Activated CD4-positive, alpha-beta memory T cell treated with anti-CD3 and anti-CD28 coated beads, Interleukin-2, amount 10 ng/mL, durations not matched to agents 7 days and 5 days (primary cell): ENCODE measurements at places on chromosomes 2 and 18.
A peak's percentile ranks its signal among the peaks of the same experiment; 100 is the strongest.

DNA sequence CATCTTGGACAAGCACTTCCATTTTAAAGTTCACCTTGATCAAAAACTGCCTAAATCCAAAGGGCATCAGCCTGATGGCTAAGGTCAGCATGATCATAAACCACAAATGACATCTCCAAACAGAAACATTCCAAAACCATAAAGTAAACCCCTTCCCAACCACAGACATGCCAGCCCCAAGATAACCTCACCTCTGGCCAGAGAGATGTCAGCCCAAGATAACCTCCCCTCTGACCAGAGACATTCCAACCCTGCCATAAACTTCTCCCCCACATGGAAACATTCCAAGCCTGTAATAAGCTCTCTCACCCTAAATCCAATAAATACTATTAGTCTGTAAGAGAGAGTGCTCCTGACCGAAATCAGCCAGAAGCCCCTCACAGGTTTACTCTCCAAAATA, 18.6 kb upstream of the MARCO start:
- no peaks in the 10 kb centered on the region for H3K36me3 ChIP-seq
- no peak overlapping the region for H3K27ac ChIP-seq
- no peak for DNase-seq

- peaks cover 41% of the 10 kb centered on the region for H3K4me1 ChIP-seq
- H3K4me3 ChIP-seq, result no peak overlapping the region
These were observed 49.9 kb downstream of the DGKD start for GRCh38 chr2:233404222-233404621.

DNA sequence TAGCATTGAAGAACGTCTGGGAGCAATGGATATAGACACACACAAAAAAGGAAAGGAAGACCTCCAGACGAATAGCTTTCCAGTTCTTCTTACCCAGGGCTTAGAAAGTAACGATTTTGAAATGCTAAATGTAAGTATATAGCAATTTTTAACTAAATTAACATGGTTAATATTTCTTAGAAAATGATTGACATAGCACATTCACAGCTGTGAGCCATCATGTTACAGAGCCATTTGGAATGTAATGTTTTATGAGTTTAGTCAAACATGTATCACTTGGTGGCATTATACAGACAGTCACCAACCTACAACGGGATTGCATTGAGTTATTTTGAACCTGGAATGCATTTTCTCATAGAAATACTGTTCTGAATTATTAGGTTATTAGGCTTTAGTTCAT, 35.1 kb downstream of the WDR43 start:
- H3K27ac ChIP-seq, result no peak overlapping the region
- DNase-seq, result no peak
- H3K4me1 ChIP-seq, result peaks cover 4% of the 10 kb centered on the region

DNA sequence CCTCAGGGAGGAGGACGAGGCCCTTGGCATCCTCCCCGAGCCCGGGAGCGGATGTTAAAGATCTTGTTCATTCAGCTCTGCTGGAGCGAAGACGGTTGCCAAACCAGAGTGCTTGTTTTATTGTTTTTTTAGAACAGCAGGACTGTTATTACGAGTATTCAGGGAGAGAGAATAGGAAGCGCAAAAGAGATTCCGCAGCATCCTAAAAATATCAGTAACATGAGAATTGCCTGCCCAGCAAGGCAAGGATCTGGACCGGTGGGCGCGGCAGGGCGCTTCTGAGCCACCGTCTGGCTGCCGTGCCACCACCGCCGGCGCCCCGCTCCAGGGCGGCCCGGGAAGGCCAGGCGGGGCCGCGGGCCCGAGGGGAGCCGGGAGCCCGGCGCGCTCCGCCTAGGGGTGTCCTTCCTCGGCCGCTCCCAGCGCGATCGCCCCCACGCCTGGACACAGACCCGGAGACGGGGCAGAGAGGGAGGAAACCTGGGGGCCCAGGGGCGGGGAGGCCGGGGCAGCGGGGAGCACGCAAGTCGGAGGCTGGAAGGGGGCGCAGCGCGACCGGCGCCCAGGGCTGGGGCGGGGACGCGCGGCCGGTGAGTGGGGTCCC, 843 bp downstream of the CYS1 start:
- H3K27ac ChIP-seq, result no peak overlapping the region
- H3K4me3 ChIP-seq, result peak overlapping the region; percentile 72
- no peak for DNase-seq
- peaks cover 74% of the 10 kb centered on the region for H3K27me3 ChIP-seq
- peaks cover 23% of the 10 kb centered on the region for H3K4me1 ChIP-seq

- H3K4me3 ChIP-seq, result no peak overlapping the region
- H3K36me3 ChIP-seq, result no peaks in the 10 kb centered on the region
- no peak for DNase-seq
- no peaks in the 10 kb centered on the region for H3K4me1 ChIP-seq
These were observed 39.4 kb downstream of the SCTR start for GRCh38 chr2:119484834-119485233.

DNA sequence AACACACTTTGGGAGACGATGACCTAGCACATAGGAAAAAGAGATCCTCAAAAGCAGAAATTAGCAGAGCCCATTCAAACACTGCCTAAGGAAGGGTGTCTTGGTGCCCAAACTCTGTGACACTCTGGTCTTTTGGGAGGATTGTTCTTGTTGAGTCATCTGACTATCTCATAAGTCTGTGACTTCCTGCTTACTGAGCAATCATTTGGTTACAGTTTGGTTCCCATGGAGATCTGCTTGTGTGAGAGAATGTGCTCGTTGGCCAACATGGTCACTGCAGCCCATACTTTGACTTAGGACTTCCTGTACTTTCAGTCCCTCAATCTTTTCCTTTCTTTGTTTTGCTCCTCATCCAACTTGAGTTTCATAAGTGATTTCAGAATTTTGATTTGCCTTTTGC, 602.9 kb downstream of the NYAP2 start:
- no peak overlapping the region for H3K27ac ChIP-seq
- H3K36me3 ChIP-seq, result no peaks in the 10 kb centered on the region
- no peaks in the 10 kb centered on the region for H3K27me3 ChIP-seq
- H3K4me1 ChIP-seq, result no peaks in the 10 kb centered on the region
- H3K4me3 ChIP-seq, result no peak overlapping the region

- H3K27me3 ChIP-seq, result no peaks in the 10 kb centered on the region
- no peak overlapping the region for H3K4me3 ChIP-seq
- peaks cover 61% of the 10 kb centered on the region for H3K36me3 ChIP-seq
- DNase-seq, result no peak
These were observed 20.8 kb downstream of the GAREM2 start for GRCh38 chr2:26193578-26194231.

DNA sequence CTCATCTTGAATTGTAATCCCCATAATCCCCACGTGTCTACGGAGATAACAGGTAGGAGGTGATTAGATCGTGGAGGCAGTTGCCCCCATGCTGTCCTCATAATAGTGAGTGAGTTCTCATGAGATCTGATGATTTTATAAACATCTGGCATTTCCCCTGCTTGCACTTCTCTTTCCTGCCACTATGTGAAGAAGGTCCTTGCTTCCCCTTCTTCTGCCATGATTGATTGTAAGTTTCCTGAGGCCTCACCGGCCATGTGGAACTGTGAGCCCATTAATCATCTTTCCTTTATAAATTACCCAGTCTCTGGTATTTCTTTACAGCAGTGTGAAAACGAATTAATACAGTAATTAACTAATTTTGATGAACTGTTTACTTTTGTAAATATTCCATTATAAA, 582.5 kb downstream of the TSN start:
- DNase-seq, result no peak

GRCh38 chr2:141513853-141514252, 617.0 kb downstream of the LRP1B start:
- no peak overlapping the region for H3K4me3 ChIP-seq
- H3K27ac ChIP-seq, result no peak overlapping the region
- H3K27me3 ChIP-seq, result no peaks in the 10 kb centered on the region
- H3K36me3 ChIP-seq, result no peaks in the 10 kb centered on the region

DNA sequence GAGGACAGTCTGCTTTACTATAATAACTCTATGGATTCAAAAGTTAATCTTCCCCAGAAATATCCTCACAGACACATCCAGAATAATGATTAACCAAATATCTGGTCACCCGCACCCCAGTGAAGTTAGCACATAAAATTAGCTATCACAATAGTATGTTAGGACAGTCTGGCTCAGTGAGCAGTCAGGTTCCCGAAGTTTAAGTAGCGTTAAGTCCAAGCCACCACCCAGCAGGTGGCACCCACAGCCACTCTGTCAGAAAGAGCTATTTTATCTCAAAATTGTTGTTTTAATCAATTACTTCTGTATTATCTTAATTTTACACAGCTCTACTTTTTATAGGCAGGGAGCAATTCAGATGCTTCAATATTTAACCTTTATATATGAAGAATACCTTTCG, 537.5 kb downstream of the MBD2 start:
- H3K4me1 ChIP-seq, result no peaks in the 10 kb centered on the region
- H3K36me3 ChIP-seq, result no peaks in the 10 kb centered on the region
- H3K4me3 ChIP-seq, result no peak overlapping the region

- no peaks in the 10 kb centered on the region for H3K27me3 ChIP-seq
- H3K27ac ChIP-seq, result no peak overlapping the region
These were observed 40.4 kb downstream of the PIEZO2 start for GRCh38 chr18:11108947-11109346.

DNA sequence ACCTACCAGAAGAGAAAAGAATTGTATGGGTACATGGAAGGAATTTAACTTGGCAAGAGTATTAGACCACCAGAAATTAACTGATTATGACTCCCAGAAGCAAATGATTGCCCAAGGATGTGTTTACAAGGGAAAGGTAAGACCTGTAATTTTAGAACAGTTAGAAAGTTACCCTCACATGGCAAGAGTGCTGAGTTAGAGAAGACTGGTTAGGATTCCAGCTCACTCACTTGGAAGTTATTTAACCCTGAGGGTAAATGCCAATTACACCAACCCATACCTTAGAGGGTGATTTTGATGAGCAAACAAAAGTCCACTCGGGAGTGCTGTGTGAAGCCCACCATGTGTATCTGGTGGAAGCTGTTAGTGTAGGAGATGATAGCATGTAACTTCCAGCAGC, 170.2 kb downstream of the TPGS2 start:
- no peaks in the 10 kb centered on the region for H3K4me1 ChIP-seq
- DNase-seq, result no peak
- H3K4me3 ChIP-seq, result no peak overlapping the region
- no peaks in the 10 kb centered on the region for H3K27me3 ChIP-seq
- H3K27ac ChIP-seq, result no peak overlapping the region

- H3K27me3 ChIP-seq, result peaks cover 24% of the 10 kb centered on the region
- H3K27ac ChIP-seq, result no peak overlapping the region
- H3K4me1 ChIP-seq, result peaks cover 2% of the 10 kb centered on the region
- no peaks in the 10 kb centered on the region for H3K36me3 ChIP-seq
- no peak overlapping the region for H3K4me3 ChIP-seq
- no peak for DNase-seq
These were observed 2.8 kb downstream of the NOL4 start for GRCh38 chr18:34221971-34222306.

GRCh38 chr18:59629894-59630293, 67.3 kb downstream of the CCBE1 start:
- no peak overlapping the region for H3K27ac ChIP-seq
- no peak overlapping the region for H3K4me3 ChIP-seq
- no peaks in the 10 kb centered on the region for H3K4me1 ChIP-seq
- no peaks in the 10 kb centered on the region for H3K27me3 ChIP-seq

DNA sequence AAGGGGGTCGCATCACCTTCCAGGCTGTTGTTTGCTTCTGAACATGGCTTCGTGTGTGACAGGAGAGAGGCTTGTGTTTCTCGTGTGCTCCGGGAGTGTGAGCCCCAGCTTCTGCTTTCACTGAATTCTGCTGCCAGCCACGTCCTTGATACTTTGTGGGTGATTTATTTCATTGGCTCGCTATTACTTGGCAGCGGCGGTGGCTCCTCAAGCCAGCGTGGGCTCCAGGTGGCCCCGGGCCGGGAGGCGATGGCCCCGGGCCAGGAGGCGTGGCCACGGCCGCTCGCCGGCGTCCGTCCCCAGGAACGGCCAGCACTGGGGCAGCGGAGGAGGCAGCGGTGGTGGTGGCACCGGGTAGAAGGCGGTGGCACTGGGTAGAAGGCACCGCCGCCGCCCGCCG, 63.1 kb downstream of the NAPG start:
- H3K27ac ChIP-seq, result no peak overlapping the region
- H3K36me3 ChIP-seq, result no peaks in the 10 kb centered on the region
- H3K4me3 ChIP-seq, result no peak overlapping the region
- H3K27me3 ChIP-seq, result peaks cover 1% of the 10 kb centered on the region
- H3K4me1 ChIP-seq, result peaks cover 3% of the 10 kb centered on the region

DNA sequence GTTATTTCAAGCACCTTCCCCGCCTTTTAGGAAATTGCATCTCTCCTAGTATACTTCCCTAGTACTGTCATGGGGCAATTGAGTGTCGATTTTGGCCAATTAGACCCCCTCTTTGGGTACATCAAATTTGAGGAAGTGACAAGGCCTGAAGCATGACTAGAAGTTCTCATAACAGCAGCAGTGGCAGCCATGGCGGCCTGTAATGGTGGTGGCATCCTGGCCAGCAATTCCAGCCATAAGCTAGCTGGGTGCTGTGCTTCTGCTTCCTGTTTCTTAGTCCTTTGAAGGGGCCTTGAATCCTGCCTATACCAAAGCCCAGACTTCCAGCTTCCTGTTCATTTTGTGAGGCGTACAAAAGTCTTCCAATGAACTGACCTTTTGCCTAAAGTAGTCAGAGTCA, 523.1 kb downstream of the PLCL1 start:
- peaks cover 39% of the 10 kb centered on the region for H3K27me3 ChIP-seq
- no peak overlapping the region for H3K27ac ChIP-seq
- DNase-seq, result no peak
- peaks cover 25% of the 10 kb centered on the region for H3K4me1 ChIP-seq
- peaks cover 4% of the 10 kb centered on the region for H3K36me3 ChIP-seq

DNA sequence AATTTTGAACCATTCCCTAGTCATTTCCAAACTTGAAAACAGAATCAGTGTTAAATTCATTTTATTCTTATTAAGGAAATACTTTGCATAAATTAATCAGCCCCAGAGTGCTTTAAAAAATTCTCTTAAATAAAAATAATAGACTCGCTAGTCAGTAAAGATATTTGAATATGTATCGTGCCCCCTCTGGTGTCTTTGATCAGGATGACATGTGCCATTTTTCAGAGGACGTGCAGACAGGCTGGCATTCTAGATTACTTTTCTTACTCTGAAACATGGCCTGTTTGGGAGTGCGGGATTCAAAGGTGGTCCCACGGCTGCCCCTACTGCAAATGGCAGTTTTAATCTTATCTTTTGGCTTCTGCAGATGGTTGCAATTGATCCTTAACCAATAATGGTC, 5.5 kb upstream of the MROH2A start:
- peaks cover 2% of the 10 kb centered on the region for H3K36me3 ChIP-seq
- H3K4me3 ChIP-seq, result no peak overlapping the region
- no peak for DNase-seq
- H3K27me3 ChIP-seq, result peaks cover 7% of the 10 kb centered on the region
- no peaks in the 10 kb centered on the region for H3K4me1 ChIP-seq
